ENCODE measurements at places on chromosomes 3 and 15.

- DNase-seq = no peak
These were observed 34.1 kb upstream of the LIMD1 start for GRCh38 chr3:45560281-45560971.

DNA sequence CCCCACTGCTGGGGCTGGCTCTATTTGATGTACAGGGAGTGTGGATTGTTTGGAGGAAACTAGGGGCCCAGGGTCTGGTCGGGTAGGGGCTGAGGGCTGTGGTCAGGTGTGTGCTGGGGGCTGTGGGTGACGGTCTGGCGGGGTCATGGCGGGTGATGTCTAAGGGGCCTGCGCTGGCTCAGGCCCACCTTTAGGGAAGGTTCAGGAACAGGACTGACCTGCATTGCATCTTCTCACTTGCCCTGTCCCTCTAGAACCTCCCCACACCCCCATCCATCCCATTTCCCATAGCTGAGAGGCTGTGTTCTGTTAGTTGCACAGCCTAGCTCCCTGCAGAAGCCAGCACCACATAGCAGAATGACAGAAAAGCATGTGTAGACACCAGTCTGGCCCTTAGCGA is 39.1 kb downstream of the SCN5A start:
- no peak for DNase-seq

- DNase-seq = no peak
These were observed 383.9 kb upstream of the TMCO5A start for GRCh38 chr15:37550360-37551024.

- DNase-seq = no peak
These were observed 407.3 kb downstream of the TBL1XR1 start for GRCh38 chr3:176789947-176790346.

DNA sequence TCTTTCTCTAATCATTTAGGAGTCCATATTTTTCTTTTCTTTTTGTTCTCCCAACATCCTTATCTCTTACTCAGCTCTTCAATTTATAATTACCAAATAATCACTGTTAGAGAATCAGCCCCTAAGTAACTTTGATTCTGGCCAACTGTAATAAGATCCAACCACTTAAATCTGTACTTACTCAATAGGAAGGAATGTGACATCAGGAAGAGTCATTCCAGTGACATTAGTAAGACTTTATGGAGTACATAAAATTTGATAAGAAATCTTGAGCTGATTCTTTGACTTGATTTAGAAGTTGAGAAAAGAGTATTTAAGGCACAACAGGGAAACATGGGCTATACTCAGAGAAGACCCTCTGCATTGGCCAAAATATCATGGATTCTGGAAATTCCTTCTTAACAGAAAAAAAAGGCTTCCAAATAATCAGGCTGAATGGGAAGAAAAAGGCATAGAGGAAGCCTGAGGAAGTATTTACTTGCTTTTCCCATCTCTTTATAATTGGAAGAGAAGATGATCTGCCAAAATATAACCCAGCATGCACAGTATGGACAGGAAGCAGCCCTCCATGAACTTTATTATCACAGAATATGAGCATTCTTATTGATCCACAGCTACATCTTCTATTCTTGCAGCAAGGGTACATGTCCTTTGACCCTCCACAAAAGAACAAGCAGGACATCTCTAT is 289.7 kb upstream of the TPRG1 start:
- no peak for DNase-seq

- no peak for DNase-seq
These were observed 48.1 kb downstream of the BBS4 start for GRCh38 chr15:72733941-72734738.

- DNase-seq = no peak
These were observed 1309.1 kb upstream of the CADM2 start for GRCh38 chr3:83649692-83650091.

- no peak for DNase-seq
These were observed 160.0 kb upstream of the SNTN start for GRCh38 chr3:63492464-63492863.

DNA sequence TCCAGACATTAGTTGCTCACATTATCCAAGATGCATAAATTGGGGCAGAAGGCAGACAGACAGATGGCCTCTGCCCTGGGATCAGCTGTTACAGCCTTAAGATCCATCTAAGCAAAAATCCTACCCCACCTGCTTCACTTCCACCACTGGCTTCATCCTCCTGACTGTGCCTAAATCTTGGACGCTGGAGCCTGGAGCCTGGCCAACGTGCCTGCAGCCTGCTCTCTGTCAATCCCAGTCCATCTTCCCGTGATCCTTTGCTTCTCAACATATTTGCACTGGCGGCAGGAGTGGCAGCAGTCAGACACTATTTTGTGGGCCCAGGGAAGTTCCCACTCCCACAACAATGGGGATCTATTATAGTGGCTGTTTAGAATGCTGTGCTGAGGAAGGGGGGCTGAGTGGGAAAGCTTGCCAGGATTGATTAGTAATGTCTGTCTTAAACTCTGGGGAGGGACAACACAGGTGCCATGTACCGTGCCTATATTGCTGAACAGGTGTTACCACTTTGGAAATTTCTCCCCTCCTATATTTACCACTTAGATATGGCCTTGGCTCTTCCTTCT is 121.2 kb downstream of the MEGF11 start:
- peak; percentile 98 for DNase-seq

GRCh38 chr15:55834331-55834730 is 91.4 kb upstream of the PRTG start:
- no peak for DNase-seq

DNA sequence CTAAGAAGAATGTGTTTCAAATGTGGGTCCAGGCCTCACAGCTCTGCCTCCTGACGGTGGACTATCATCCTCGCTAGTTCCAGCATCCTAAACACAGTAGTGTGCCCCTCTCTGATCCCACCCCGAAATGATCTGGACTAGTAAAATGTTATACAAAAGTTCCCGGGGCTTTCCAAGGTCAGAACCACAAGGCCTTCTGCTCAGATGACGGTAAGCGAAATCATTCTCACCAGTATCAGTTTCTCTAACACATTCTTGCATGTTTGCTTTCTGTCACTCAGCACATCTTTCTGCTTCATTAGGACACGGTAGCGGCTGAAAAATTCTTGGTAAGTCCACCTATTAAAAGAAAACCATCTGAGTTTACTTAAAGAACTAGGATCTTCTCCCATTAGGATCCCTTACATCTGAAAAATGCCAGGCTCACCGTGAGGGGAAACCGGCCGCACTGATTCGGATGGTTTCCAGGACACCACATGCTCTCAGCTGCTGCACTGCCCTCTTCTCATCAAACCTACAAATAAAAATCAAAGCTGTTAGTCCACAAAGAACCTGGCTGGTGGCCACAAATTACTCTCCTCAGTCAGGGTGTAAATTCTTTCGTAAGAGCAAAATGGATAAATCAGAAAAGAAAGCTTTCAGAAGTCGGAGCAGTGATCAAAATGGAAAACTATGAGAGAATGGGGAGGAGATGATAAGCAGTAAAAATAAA is 83.9 kb upstream of the MYO5C start:
- DNase-seq = no peak

GRCh38 chr3:51686512-51687215 is 15.6 kb downstream of the TEX264 start:
- DNase-seq = no peak

DNA sequence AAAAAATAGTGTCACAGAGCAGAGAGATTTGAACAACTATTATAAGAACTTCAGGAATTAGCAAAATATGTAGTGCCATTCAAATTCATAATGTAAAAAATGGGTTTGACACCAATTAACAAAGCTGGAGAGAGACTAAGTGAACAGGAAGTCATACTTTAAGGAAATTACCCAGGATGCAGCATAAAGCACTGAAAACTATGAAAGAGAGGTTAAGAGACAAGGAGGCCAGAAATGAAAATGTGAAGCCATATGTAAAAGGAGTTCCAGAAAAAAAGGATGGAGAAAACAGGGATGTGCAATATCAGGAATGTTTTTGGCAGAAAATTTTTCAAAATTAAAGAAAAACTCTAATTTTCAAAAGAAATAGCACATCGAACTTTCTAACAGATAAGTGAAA is 57.6 kb downstream of the SLCO2A1 start:
- DNase-seq = no peak

GRCh38 chr3:187713504-187713903 is 11.1 kb upstream of the RTP2 start:
- DNase-seq = peak; percentile 4

DNA sequence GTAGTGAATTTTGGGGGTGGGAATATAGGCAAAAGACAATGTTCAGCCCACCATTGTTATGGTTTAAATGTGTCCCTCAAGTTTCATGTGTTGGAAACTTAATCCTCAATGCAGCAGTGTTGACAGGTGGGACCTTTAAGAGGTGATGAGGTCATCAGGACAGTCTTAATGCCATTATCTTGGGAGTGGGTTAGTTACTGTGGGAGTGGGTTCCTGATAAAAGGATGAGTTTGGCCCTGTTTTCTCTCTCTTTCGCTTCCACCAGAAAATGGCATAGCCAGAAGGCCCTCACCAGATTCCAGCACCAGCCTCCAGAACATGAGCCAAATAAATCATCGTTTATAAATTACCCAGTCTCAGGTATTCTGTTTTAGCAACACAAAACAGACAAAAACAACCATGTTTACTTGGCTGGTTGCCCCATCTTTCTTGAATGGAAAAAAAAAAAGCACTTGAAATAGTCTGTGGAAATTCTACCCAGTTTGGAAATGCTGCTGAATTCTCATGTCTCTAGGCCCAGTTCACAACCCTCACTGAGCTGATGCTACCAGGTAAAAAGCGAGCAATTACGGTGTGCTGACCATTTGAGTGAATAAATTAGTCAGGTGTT is 31.0 kb upstream of the MFSD1 start:
- DNase-seq = no peak

GRCh38 chr3:101639280-101639963 is 37.5 kb downstream of the ZBTB11 start:
- DNase-seq = no peak

DNA sequence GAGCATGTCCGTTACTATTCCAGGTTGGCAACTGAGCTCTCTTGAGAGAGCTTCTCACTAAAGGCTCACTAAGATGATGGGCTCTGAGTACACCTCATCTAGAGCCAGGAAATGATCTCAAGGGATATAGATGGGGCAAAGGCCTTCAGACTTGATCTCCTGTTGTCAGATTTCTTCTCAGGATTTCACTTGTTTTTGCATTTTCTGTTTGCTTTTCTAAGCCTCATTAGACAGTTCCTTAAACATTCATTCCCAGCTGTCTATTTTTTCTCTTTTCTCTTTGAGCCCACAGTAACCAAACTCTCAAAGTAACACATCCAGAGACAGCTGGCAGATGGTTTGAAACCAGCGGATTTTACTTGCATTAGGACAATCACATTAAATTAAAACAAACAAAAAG is 28.4 kb upstream of the ARL8B start:
- no peak for DNase-seq

DNA sequence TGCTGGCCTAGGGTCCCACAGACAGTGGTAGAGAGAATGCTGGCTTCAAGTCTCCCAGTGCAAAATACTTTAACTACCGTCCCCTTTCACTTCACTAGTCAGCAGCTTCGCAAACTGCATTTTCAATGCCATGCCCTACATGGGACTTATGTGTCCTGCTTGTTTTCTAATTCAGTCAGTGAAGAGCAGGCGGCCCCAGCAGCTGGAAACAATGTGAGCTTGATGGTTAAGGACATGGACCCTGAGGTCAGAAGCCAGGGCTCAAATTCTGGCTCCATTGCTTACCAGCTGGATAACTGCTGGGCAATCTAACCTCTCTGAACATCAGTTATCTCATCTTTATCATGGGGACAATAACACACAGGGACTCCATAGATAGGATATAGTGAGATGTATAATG is 58.4 kb downstream of the SLC12A8 start:
- DNase-seq = no peak

DNA sequence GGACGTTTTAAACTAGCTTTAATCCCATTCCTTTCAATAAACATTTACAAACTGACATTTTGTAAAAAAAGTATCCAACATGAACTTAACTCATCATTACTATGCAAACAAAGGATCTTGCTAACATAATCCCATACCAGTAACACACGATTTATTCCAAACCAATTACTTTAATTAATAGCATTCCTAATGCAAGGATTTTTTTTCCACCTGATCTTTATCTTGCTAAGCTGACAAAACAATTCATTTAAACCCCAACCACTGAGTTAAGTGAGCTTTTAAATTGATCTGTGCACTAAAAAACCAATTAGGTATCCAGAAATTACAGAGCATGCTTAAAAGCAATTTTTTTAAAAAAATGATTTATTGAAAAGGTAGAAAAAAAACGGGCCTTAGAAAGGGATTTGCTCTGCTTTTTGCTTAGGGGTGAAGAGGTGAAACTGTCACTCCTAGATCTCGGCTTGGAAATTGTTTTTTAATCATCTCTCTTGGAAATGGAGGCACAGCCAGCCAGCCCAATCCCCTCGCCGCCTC is 1.2 kb downstream of the SH3BP5 start:
- no peak for DNase-seq

- no peak for DNase-seq
These were observed 126.5 kb downstream of the FAM43A start for GRCh38 chr3:194812176-194812575.

DNA sequence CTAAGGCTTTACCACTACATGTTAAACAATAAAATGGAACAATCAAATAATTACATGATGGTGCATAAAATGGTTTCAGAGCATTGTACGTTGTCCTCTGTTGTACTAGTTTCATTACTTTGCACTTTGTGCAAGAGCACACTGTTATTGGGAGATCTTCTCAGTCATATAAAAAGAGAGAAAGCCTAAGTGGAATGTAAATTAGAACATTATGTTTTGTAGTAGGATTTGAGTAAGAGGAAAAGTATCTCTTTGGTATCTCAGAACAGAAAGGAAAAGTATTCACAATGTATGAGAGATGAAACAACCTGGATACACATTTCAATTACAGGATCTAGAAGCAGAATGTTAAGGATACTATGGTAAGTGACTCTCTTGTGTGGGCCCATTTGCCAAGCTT is 26.9 kb upstream of the PLSCR2 start:
- no peak for DNase-seq

DNA sequence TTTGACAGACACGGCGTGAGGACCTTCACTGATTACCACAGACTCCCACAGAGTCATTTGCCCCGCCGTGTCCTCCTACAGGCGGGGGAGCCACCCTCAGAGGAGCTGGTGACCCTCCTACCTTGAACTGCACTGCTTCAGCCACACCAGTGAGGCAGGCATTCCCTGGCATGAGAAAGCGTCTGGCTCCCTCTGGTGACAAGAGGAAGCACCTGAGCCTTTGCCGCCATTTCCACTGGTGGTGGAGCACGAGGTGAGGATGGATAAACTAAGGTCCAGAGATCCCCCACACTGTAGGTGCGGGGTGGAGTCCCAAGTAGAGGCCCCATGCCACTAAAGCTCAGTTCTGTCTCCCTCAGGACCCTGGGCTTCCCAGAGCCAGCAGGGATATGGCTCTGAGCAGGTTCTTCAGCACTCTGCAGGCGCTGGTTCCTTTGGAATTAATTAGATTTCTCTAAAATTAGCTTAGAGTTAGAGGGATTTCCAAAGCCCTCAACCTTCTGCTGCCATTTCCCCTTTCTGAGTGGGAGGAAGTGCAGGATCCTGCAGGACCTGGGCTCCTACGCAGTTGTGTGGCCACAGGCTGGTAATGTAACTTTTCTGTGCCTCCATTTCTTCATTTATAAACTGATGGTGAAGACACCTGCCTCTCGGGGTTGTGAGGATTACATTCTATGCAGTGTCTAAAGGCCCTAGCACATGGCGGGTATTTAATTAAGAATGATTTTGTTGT is 224.0 kb downstream of the SLCO3A1 start:
- DNase-seq = peak; percentile 44

GRCh38 chr15:74263466-74263865 is 27.3 kb downstream of the CCDC33 start:
- DNase-seq = no peak

All from NCI-H524 treated with DMSO at 0.1 percent for 48 hours (cell line).